ENCODE measurements at places on chromosomes 13 and 19. TPM values are rescaled to one million over a fixed set of nuclear protein-coding genes. Genes with fewer than 3 reads are reported as not detected.

The UFM1 gene
- polyA plus RNA-seq: 52.4 TPM

The ZNF728 gene
- not detected for polyA plus RNA-seq

The CTU1 gene
- polyA plus RNA-seq: 2.3 TPM

The ZNF880 gene
- polyA plus RNA-seq: 23.9 TPM

DNA sequence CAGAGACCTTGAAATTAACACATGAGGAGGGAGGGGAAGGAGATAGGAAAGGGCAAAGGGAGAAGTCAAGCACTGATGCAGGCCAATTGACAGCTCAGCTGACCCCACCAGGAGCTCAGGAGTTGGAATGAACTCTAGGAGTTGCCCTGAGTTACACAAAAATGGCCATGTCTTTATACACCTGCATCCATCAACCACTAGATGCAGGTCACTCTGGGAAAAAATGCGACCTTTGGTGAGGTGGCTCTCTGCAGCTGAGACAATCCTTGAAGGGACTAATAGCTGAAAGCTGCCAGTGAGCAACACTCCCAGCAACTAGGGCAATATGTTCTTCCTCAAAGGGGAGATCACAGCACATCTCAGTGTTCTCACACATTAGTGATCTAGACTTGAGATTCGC lies 222.8 kb downstream of the RBM26 start:
- H3K36me3 ChIP-seq: no peaks in the 10 kb centered on the region
- no peaks in the 10 kb centered on the region for H3K27me3 ChIP-seq
- no peak for DNase-seq
- no peak overlapping the region for H3K27ac ChIP-seq
- no peak overlapping the region for H3K4me3 ChIP-seq

- H3K36me3 ChIP-seq: no peaks in the 10 kb centered on the region
- no peak overlapping the region for H3K27ac ChIP-seq
- H3K4me1 ChIP-seq: peaks cover 10% of the 10 kb centered on the region
- H3K4me3 ChIP-seq: no peak overlapping the region
- DNase-seq: no peak
Measured at GRCh38 chr13:31982124-31982523, 49.5 kb upstream of the FRY start.

GRCh38 chr13:113854238-113855011 lies 9.5 kb downstream of the GAS6 start:
- H3K27me3 ChIP-seq: no peaks in the 10 kb centered on the region
- H3K27ac ChIP-seq: no peak overlapping the region
- H3K36me3 ChIP-seq: peaks cover 33% of the 10 kb centered on the region
- no peak overlapping the region for H3K4me3 ChIP-seq

GRCh38 chr19:10565028-10565566 lies 713 bp downstream of the KRI1 start:
- no peak for DNase-seq
- peak overlapping the region; percentile 64 for H3K27ac ChIP-seq
- H3K4me1 ChIP-seq: peaks cover 31% of the 10 kb centered on the region

GRCh38 chr19:16461630-16462051 lies 10.1 kb downstream of the EPS15L1 start:
- no peak overlapping the region for H3K27ac ChIP-seq
- no peak for DNase-seq
- H3K4me1 ChIP-seq: peaks cover 40% of the 10 kb centered on the region
- no peaks in the 10 kb centered on the region for H3K36me3 ChIP-seq
- no peaks in the 10 kb centered on the region for H3K27me3 ChIP-seq

DNA sequence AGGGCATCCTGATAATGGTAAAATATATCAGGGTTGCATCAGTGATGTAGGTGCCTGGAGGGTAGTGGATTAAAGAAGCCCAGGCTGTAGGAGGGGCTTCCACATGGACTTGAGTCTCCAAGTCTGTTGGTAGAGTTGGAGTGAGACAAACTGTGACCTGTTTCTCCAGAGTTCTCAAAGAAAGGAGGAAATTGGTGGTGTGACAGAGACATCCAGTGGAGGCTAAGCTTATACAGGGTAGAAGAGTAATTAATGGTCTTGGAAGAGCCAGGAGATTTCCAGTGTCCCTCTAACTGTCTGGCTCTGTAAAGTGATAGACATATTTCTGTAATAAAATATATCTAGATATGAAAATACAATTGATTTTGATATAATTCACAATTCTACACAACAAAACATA lies 61.1 kb downstream of the GPC5 start:
- no peak overlapping the region for H3K4me3 ChIP-seq
- DNase-seq: no peak
- H3K36me3 ChIP-seq: no peaks in the 10 kb centered on the region
- no peaks in the 10 kb centered on the region for H3K27me3 ChIP-seq
- H3K4me1 ChIP-seq: no peaks in the 10 kb centered on the region
- H3K27ac ChIP-seq: no peak overlapping the region

DNA sequence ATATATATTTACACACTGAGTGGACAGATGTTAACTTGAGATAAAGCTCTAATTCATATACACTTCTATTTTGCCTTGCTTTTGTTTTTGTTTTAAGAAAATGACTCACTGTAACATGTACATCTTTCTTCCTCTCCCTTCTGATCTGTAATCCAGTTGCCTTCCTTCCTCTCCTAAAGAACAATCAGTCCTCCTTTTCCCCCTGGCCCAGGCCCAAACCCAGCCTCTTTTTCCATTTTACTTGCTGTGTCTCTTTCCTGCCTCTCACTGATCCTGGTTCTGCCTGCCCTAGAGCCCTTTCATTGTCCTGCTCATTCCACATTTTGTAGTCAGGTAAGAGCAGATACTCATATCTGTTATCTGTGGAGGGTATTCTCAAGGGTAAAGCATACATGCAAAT lies 50.8 kb downstream of the ZAR1L start:
- no peaks in the 10 kb centered on the region for H3K36me3 ChIP-seq
- DNase-seq: no peak
- peaks cover 17% of the 10 kb centered on the region for H3K4me1 ChIP-seq
- no peak overlapping the region for H3K4me3 ChIP-seq

GRCh38 chr13:106612688-106613087 lies 44.8 kb upstream of the ARGLU1 start:
- H3K36me3 ChIP-seq: no peaks in the 10 kb centered on the region
- no peak for DNase-seq
- H3K4me1 ChIP-seq: peaks cover 28% of the 10 kb centered on the region
- H3K27ac ChIP-seq: no peak overlapping the region

All from keratinocyte (primary cell).